T-helper 2 cell (primary cell): ENCODE measurements at places on chromosomes 6 and 20.

GRCh38 chr6:108875161-108875555 lies 26.9 kb downstream of the ARMC2 start:
- no peak for DNase-seq

- no peak for DNase-seq
Measured at GRCh38 chr20:37262505-37262904, 891 bp upstream of the GHRH start.

GRCh38 chr6:33192671-33193602 lies 670 bp upstream of the COL11A2 start:
- DNase-seq = peak; percentile 34

DNA sequence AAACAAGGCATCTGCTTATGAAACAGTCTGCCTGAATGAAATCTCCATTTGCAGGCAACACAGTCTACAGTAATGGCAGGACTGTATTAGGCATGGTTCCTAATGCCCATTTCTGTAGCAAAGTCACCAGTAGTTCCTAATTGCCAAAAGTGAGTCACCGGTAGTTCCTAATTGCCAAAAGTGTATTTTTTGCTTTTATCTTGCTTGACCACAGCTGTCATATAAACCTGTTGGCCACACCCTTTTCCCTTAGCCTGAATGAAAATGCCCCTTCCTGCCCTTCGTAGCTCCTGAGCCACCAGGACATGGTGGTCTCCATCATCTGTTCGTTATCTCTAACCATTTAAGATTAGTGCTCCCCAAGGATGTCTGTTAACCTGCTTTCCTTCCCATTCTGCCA lies 34.5 kb downstream of the MTHFD1L start:
- DNase-seq = no peak

GRCh38 chr6:7505189-7505699 lies 36.2 kb upstream of the DSP start:
- DNase-seq = no peak

- no peak for DNase-seq
Measured at GRCh38 chr6:24881376-24881775, 54.4 kb downstream of the RIPOR2 start.

- no peak for DNase-seq
Measured at GRCh38 chr6:163728442-163729126, 314.1 kb downstream of the QKI start.

GRCh38 chr6:42740725-42741124 lies 5.2 kb downstream of the TBCC start:
- no peak for DNase-seq

GRCh38 chr6:3307436-3307835 lies 48.7 kb downstream of the PSMG4 start:
- no peak for DNase-seq

GRCh38 chr6:399785-400534 lies 8.4 kb downstream of the IRF4 start:
- no peak for DNase-seq

- no peak for DNase-seq
Measured at GRCh38 chr20:42067596-42067995, 449.4 kb upstream of the CHD6 start.

GRCh38 chr6:1311400-1312202 lies at the start of gene FOXQ1:
Gene FOXQ1, plus strand, starts transcription at chr6:1312098. Its CDS starts 607 bp downstream, at chr6:1312705.
- no peak for DNase-seq

- no peak for DNase-seq
Measured at GRCh38 chr6:2956930-2957685, 14.3 kb downstream of the SERPINB6 start.

GRCh38 chr6:40778918-40779317 lies 191.8 kb upstream of the LRFN2 start:
- DNase-seq = no peak

GRCh38 chr20:53162251-53162835 lies 190.2 kb downstream of the TSHZ2 start:
- no peak for DNase-seq

DNA sequence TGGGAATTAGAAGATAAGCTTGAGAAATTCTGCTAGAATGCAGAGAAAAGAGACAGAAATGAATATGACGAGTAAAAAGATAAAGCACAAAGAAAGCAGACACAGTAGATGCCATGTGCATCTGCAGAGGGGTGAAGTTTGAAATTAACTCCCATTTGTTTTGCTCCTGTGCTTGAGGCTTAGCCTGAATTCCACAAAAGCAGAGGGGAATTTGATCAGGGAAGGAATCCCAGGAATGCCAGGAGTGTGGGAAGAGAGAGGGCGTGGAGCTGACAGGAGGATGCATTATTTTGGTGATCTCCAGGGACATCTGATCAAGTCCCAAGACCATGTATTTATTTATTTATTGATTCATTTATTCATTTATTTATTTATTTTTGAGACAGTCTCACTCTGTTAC lies 55.6 kb downstream of the SLC22A1 start:
- DNase-seq = no peak

DNA sequence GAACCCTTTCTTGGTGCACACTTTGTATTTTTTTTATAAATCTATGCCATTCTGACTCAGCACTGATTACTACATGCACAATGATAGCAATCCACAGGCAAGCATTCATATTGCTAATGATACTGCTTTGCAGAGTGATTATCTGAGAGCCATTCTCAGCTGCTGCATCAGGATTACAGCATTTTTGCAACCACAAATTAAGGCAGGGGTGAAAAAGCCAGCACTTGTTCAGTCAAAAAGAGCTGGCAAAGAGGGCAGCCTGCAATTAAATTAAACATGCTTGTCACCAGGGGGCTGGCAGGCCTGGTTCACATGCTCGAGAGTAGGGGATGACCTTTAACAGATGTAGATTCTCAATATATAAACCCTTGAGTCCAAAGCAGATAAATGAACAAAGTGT lies 40.7 kb upstream of the SLC17A4 start:
- DNase-seq = no peak

- no peak for DNase-seq
Measured at GRCh38 chr20:58081846-58082245, 146.6 kb downstream of the ANKRD60 start.

DNA sequence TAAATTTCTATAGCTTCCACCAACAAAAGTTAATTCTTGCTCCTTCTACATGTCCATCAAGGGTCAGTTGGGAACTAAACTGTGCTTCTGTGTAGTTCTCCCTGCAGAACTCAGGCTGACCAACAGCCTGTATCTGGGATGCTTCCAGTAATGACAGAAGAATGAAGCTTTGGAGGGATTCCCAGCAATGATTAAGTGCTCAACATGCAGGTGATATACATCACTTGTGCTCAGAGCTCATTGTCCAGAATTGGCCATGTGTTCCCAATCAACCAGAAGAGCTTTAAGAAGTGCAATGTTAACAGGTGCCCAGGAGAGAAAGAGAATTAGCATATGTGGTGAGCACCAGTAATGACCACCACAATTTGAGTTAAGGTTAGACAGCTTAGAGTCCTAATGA lies 37.4 kb upstream of the SNRPB2 start:
- DNase-seq = no peak

GRCh38 chr6:134267917-134268361 lies 50.0 kb downstream of the SGK1 start:
- no peak for DNase-seq

DNA sequence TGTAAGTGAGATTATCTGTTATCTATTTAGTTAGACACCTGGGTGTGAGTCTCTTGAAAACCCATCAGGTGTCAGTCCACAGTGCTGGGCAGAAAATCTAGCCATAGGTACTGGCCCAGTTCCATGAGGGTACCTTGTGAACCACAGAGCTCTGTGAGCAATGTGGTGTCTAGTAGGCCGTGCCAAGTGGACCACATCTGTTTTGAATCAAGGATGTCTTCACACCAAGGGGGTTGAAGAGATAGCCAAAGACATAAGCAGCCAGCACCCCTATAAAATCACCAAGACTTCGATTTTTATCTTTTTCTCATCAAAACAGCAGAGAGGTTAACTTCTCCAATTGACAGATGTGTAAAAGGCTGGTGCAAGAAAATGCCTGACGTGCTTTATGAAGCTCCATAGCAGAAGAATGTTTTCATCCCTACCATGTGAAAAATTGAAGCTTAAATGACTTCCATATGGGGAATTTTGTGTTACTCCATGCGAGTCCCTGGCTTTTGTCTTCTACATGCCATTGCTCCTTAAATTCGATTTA lies 368.7 kb downstream of the HAO1 start:
- DNase-seq = no peak

GRCh38 chr6:41371992-41372831 lies 36.8 kb downstream of the NCR2 start:
- DNase-seq = no peak

- DNase-seq = peak; percentile 46
Measured at GRCh38 chr6:109454496-109455436, 806 bp downstream of the MICAL1 start.

- no peak for DNase-seq
Measured at GRCh38 chr6:126268092-126268491, 71.8 kb upstream of the CENPW start.

DNA sequence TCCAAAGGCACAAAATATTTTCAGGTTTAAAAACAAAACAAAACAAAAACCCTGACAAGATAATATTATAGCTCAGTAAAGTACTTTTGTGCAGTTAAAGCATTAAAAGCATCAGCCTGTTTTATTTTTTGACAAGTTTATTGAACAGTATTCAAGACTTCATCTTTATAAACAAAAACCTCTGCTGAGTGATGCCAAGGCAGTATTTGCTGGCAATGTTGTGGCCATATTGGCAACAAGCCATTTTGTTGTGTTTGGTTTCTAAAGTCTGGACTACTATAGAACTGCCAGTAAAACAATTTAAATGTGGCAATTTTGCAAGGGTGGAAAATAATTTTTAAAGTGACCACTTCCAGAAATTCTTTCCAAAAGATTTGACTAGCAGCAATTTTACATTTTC lies 15.9 kb downstream of the CPNE1 start:
- no peak for DNase-seq

DNA sequence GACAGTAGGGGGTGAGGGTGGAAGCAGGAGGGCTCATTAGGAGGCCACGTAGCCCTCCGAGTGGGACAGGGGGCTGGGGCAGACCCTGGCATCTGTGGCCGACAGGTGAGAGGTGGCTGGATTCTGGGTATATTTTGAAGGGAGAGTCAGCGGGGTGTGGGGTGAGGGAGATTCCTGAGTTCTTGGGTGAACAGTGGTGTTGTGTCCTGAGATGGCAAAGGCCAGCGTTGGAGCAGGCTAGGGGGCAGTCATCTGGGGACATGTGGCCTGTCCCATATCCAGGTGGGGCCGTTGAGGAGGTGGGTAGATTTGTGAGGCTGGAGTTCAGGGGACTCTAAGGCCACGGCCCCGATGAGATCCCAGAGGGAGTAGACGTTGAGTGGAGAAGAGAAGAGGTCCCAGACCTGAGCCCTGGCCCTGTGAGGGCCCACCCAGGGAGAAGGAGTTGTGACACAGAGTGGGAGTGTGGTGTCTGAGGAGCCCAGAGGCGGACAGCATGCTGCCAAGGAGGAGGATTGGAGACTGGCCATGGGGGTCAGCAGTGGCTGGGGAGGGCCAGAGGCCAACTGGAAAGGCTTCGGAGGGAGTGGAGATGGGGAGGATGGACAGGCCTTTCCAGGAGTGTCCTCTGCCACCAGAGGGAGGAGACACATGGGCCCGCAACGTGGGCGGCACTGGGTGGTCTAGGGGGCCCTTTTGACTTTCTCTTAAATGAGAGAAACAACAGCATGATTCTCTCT lies 19.6 kb downstream of the PACSIN1 start:
- no peak for DNase-seq

GRCh38 chr6:1536526-1537429 lies 72.9 kb upstream of the FOXC1 start:
- DNase-seq = no peak

DNA sequence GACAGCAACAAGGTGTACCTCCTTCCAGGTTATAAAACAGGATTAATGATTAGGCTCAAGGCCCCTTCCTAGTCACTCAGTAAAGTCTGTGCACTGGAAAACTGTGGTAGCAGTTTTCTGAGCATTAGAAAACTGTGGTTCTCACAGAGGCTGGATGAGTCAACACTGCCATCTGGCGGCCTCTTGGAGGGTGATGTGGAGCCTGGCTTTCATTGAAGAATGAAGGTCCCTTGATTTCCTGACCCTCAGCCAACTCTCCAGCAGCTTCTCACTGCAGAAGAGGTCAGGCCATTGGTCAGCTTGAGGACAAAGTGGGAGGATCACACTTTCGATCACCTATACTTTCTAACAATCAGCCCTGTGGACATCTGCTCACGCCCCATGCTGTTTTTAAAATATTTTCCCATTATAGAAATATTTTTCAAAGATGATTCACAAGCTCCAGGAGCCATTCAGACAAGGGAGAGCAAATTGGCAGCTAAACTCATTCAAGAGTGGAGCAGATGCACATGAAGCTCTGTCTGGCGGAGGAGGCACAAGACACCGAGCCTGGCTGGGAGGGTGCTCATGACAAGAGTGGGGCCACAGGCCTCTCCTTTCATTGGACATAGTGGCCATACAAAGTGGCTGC lies 23.2 kb downstream of the PSMB1 start:
- peak; percentile 22 for DNase-seq

DNA sequence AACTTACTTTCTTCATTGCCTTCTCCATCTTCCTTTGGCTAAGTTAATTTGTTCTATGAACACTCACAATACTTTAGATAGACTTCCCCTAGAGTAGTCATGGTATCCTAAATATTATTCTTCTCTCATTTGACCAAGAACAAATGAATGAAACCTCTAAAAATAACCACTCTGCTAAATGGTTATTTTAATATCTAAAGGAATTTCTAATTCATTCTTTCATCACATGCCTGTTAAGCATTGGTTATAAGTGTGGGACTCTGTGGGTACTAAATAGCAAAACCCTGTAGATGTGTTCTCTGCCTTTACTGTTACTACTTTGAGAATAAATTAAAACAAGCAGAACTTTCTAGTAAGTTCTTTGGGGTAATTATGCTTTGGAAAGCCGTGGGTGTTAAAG lies 138.9 kb downstream of the EYA4 start:
- DNase-seq = no peak

DNA sequence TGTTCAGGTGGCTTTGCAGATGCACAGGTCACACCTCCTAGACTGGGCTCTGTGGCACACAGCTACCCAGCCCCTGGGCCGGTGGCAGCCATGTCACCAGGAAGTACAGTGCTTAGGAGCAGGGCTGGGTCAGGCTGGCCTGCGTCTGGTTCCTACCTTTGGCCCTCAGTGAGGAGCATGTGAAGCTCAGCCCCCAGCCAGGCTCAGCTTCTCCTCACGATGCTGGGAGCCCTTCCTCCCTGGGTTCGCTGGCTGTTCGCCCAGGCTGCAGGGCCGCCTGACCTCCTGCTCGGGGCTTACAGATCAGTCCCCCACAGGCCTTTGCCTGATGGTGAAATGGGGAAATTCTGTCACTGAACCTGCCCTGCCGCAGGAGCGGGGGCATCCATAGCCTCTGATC lies 23.1 kb downstream of the SPATA2 start:
- DNase-seq = no peak

DNA sequence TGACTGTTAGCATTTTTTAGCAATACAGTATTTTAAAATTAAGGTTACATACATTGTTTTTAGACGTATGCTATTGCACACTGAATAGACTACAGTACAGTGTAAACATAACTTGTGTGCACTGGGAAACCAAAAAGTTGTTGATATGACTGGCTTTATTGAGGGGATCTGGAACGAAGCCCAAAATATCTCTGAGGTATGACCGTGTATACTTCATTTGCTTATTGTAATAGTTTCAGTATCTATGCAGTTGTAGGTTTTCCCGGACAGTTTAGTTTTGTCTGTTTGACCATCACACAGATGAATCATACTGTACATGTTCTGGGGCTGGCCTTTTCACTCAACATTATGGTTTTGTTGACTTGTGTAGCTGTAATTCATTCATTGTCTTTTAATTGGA lies 6.9 kb upstream of the ZBTB12 start:
- DNase-seq = no peak
